Stimulated activated CD8-positive, alpha-beta memory T cell treated with anti-CD3 and anti-CD28 coated beads, Interleukin-15, amount 100 ng/mL, for 24 hours (primary cell): ENCODE measurements at places on chromosomes 1 and 21.
A peak's percentile ranks its signal among the peaks of the same experiment; 100 is the strongest.

DNA sequence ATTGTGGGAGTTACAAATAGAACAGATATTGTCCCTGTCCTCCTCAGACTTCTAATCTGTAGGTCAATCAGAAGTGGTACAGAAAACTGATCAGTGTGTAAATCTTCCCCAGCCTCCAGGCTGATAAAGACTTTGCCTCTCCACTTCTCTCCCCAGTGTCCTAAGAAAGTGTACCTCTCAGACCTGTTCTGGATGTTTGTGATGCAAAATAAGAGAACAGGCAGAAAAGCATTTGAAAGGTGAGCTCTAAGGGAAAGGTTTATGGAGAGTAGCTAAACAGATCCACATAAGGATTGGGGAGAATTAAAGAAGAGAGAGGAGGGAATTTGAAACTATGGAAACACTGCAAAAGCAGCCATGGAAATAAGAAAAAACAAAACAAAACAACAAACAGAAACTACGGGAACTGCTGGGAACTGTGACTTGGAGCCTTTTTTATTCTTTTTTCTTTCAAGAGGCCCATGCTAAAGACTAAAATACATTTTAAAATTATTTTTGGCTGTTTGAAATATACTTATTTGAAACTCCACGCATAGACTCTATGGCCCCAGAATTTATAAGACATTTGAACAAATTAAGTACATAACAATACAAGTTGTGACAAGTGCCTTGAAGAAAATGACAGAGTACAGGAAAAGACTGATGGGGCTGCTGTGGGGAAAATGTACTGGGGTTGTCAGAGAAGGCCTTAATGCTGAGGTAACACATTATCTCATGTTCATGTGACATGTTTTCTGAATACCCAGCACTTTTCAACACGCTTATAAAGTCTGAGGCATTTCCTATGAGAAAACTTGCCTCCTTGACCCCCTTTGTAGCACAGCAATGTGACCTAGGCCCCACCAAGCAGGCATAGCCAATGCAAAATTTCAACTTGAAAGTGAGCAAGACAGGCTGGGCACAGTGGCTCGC, 51.2 kb downstream of the TRAF5 start:
- no peak for DNase-seq

- DNase-seq, result no peak
These were observed 143.7 kb downstream of the DNM3 start for GRCh38 chr1:171984850-171985485.

- no peak for DNase-seq
These were observed 113.5 kb downstream of the MAP3K21 start for GRCh38 chr1:233440951-233441401.

GRCh38 chr21:24023402-24023801, 1583.9 kb downstream of the MRPL39 start:
- no peak for DNase-seq

GRCh38 chr1:219460896-219461815, 151.7 kb downstream of the ZC3H11B start:
- DNase-seq, result no peak

DNA sequence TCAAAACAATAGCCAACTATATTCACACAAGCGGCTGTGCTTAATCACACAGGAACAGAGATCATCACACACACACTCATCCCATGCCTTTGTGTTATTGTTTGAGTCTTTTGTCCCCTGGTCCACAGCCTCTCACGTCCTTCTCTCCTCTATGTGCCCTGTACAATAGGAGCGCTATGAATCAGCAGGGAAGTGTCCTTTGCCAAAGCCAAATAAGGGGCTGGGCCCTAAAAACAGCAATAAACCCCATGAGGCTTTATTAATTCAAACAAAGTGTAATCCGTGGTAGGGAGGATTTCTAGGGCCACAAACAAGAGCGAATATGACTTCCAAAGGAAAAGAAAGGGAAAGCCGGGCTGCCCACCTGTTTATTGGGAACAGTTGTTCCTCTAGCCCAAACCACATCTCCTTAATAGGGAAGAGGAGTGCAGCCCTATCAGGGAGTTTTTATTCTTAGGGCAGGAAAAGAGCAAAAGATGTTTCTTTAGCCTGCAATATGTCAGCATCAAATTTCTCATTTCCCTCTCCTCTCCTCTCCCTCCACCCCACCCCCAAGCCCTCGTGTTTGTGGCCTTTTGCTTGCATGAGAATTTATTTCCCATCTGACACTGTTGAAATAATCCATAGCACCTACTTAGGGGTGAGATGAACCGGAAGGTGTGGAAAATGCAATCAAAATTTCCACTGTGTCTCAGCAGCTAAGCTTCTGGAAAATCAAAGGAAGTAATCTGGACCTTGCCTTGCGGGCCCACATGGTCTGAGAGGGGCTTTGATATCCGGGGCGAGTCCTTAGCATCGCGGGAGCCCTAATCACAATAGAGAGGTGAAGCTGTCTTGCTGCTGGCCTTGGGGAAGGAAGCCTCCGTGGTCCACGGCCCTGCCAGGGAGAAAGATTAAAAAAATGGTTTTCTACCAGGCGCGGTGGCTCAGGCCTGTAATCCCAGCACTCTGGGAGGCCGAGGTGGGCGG, 45.3 kb upstream of the ITPKB start:
- no peak for DNase-seq

- DNase-seq, result no peak
These were observed 128.6 kb downstream of the HUNK start for GRCh38 chr21:32001390-32001789.

DNA sequence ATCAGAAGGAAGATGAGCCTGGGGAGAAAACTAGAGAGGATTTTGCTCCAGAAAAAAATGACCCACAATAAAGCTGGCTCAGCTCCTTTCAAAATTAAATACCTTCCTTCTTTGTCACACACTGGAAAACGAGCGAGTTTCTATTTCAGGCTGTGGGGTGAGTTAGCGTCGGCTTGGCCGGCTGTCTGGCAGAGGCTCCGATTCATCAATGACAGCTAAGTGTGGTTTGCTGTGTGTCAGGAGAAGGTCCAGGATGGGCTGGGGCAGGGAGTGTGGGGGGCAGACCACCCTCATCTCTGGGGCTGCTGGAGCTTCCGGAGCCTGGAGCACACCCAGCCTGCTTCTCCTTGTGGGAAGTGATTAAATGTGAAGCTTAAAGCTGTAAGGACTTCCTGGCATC, 120.2 kb downstream of the ETS2 start:
- no peak for DNase-seq

GRCh38 chr21:46080171-46081021, 17.5 kb upstream of the COL6A2 start:
- no peak for DNase-seq

DNA sequence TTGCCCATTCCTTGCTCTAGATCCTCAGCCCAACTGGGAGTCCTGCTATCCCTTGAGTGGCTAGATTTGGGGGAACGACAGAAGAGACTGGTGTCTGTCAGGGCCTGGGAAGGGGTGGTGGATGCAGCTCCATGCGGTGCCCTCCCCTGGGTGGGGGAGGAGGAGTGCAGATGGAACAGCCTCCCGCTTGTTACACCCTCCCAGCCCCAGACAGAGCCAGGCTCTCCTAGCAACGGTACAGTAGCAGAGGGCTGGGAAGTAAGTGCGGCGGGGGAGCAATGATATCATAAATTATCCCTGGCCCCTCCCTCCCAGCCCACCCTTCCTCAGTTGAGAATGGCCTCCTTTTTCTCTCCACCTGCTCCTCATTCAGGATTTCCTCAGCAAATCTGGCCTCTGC, 37.2 kb downstream of the RHBG start:
- DNase-seq, result no peak

GRCh38 chr1:175150596-175151319, 41.8 kb downstream of the KIAA0040 start:
- DNase-seq, result no peak

- no peak for DNase-seq
These were observed 246.3 kb downstream of the FGGY start for GRCh38 chr1:59543211-59543668.

GRCh38 chr1:174769961-174770549, 229.7 kb upstream of the CACYBP start:
- no peak for DNase-seq

DNA sequence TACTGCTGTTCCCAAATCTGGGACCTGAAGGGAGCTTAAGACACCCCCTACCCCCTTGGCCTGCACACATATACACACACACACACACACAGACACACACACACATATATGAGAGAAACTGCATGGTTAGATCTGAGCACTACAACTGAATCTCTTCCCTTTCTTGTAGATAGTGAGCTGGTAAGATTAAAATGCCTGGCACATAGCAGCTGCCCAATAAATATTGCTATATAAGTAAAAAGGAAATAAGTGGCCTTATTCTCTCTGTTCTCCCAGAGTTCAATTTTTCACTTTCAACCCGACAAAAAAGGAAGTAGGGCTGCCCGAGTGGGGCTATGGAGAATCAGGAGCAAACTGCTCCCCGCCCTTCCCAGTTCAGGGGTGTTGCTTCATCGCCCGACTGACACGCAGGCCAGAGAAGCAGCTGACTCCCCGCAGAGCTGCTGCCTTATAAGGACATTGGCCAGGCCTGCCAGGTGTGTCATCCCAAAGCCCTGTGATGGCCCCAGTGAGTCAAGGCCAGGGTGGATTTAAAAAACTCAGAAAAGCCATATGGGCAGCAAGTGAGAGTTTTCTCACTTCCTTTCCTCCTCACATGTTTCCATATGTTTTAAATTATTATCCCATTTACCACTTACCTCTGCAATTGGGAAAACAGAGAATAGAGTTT, 106.5 kb upstream of the SLC44A3 start:
- no peak for DNase-seq

DNA sequence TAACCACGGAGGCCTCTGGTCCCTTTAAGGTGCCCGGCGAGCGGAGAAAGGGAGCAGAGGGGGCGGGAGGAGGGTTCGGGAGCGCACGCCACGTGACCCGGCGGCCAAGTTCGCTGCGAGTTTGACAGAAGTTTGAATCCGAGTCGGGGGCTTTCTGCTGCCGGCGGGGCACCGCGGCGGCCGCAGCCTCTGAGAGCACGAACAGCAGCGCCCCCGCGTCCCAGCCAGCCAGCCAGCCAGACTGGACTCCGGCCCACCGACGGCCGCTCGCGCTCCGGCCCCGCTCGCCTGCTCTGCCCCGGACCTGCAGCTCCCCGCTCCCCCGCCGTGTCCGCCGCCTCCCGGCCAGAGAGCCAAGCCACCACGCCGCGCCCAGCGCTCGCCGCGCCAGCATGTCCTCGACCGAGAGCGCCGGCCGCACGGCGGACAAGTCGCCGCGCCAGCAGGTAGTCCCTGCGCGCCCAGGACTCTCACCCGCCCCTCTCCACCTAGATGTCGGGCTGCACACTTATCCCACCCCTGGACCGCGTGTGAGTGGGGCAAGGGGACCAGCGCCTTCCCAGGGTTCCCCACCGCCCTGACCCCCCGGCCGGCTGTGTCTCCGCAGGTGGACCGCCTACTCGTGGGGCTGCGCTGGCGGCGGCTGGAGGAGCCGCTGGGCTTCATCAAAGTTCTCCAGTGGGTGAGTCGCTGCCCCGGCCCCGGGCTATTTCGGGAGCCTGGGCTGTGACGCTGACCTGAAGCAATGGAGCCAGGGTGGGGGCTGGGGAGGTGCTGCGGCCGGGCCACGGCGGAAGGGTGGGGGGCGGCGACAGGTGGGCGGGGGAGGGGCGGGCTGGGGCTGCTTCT, at the start of gene SYPL2:
TSS of gene SYPL2 (plus strand) at position 95 of the 849 bp plus-strand sequence. CDS start at position 393, 298 bp downstream.
- DNase-seq, result no peak

GRCh38 chr1:55382806-55383305, 167.7 kb upstream of the USP24 start:
- DNase-seq, result no peak

DNA sequence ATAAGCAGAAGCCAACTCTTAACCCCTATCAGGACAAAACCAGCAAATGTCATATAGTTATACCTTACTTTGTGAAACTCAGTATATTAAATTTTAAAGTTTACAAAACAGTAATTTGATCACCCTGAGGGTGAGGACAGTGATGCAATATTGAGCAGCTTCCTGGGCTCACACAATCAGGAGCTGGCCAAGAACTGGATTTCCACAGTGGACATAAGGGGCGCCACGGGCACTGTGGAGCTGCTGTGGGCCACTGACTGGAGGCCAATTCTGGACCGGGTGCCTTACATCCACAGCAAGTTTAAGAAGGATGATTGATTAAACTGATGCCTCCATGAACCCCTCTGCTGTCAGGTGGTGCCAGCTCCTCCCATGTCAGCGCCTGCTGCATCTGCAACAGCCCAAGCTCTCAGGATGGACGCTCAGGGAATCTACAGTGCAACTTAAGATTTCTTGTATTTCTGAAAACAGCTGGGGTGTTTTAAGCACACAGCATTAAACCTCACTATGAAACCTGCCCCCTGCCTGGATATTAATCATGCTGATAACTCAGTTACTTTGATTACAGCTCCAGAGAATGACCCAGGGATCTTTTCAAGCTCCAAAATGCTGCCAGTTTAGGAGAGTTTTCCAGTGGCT, 55.9 kb downstream of the TOR3A start:
- DNase-seq, result no peak

GRCh38 chr1:112713466-112714312, 1.4 kb downstream of the PPM1J start:
- no peak for DNase-seq

GRCh38 chr1:27662707-27663393, 9.1 kb downstream of the IFI6 start:
- peak; percentile 90 for DNase-seq

- DNase-seq, result no peak
These were observed 33.1 kb upstream of the MEF2D start for GRCh38 chr1:156533568-156534220.

DNA sequence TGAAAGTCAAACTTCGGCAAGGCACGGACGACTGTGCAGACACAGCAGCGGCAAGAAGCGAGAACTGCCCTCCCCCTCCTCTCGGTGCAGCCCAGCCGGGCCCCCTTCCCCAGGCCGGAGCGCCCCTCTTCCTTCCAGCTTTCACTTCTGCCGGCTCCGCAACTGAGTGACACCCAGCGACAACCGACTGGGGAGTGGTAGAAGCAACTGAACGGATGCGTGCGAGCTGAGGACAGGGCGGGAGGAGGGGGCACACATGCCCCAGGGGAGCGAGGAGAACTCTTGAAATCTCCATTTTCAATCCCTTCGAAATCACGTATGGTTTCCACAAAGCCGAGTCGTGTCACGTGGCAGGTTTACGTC, 146.6 kb downstream of the PGBD5 start:
- no peak for DNase-seq

DNA sequence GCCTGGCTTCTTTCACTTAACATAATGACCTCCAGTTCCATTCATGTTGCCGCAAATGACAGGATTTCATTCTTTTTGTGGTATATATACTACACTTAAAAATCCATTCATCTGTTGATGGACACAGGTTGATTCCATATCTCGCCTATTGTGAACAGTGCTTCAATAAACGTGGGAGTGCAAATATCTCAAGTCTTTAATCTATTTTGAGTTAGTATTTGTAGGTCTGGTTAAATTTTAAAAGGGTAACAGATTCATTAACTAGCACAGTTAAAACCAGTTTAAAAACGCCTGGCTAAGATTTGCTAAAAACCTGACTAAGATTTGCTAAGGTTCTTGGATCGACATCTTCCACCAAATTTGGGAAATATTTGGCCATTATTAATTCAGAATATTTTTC, 45.7 kb downstream of the CRB1 start:
- DNase-seq, result no peak

DNA sequence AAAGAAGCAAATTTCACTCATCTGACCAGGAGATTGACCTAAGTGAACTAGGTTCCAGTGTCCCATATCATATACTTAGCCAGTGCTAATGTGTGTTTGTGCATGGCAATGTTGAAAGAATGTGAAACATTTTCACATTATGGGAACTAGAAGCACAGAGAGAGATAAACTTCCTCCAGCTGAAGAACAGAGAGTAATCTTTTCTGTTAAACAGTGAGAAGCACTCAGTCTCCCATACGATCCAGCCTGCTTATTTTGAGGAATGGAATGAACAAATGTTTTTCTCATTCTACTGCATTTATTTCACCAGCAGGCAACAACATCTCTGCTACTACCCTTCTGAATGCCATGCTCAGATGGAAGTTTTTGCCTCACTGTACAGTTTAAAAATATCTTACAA, 170.5 kb downstream of the TTLL7 start:
- DNase-seq, result no peak
